Activated naive CD8-positive, alpha-beta T cell treated with anti-CD3 and anti-CD28 coated beads, Interleukin-2, amount 10 ng/mL, durations not matched to agents 7 days and 5 days (primary cell): ENCODE measurements at places on chromosomes 1 and 21.

GRCh38 chr1:159929155-159930051, 4.1 kb upstream of the TAGLN2 start:
- DNase-seq = no peak

DNA sequence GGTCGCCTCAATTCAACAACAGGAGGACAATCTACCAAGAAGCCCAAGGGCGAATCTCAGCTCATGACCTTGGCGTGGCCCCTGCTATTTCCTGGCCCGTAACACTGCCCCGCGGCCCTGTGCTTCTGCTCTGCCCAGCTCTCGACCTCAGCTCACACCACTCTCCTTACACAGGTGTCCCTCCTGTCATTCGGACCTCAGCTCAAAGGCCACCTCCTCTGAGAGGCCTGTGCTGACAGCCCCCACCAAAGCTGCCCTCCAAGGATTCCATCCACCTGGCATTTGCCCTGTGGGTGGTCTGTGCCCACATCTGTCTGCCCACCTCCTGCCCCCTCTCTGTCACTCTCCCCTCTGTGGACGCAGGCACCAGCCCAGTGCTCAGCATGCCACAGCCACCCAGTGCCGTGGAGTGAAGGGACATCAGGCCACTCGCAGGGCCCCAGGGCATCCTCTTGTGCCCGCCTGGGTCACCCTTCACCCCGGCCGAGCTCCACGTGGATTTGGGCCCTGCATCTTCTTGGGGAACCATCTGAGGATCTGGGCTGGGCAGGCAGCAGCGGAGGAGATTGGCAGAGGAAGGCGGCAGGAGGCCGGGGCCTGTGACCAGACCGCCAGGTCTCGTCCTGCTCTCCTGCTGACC, 70.3 kb downstream of the DHRS3 start:
- peak; percentile 22 for DNase-seq

DNA sequence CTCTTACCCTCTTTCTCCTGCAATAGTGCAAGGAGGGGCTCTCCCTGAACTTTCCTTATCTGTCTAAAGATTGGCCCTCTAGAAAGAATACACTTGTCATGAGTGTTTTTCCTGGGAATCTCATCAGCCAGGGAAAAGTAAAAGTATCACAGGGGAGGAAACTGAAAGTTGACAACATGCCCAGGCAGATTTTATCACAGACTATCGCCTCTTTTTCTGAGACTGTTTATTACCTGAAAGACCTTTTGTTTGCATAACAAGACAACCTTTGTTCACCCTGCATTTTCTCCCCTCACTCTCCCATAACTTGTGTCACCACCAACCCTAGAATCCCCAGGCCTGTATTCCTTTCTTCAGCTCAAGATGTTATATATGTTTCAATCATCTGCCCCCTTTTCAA, 794.7 kb upstream of the ADAMTS5 start:
- no peak for DNase-seq

DNA sequence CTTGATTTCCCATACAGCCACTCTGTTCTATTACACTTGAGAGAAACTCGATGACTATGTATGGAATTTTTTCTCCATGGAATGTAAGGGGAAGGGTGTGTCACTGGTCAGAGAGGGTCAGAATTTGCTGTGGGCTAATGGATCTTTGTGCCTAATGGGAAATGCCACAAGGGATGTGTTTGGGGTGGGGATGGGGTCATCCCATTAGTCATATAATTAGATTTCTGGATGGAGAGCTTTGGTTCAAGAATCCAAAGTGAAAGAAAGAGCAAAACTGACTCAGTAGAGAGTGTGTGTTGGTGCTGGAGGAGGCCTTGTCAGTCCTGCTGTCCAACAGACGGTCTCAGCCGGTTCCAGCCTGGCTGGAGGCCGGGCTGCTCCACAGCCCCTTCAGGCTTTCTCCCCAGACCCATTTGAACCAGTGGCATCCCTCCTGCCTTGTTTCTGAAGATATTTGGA, 86.4 kb downstream of the LAMC2 start:
- no peak for DNase-seq

DNA sequence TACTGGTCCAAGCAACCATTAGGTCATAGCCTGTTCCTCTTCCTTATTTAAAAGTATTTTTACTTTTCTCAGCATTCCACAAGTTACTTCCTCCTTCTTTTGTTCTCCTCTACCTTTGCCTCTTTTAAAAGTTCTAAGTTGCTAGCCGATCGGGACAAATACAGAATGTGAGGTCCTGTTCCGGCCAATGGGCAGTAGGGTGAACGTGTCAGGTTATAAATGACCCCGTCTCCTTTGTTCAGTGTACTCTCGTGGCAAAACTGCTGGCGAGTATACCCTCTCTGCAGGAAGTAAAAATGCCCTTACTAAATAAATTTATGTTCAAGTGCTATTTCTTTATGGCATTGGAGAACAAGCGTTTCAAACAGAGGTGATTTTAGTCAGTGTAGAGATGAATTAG, 2.5 kb downstream of the ADCY10 start:
- DNase-seq = no peak

DNA sequence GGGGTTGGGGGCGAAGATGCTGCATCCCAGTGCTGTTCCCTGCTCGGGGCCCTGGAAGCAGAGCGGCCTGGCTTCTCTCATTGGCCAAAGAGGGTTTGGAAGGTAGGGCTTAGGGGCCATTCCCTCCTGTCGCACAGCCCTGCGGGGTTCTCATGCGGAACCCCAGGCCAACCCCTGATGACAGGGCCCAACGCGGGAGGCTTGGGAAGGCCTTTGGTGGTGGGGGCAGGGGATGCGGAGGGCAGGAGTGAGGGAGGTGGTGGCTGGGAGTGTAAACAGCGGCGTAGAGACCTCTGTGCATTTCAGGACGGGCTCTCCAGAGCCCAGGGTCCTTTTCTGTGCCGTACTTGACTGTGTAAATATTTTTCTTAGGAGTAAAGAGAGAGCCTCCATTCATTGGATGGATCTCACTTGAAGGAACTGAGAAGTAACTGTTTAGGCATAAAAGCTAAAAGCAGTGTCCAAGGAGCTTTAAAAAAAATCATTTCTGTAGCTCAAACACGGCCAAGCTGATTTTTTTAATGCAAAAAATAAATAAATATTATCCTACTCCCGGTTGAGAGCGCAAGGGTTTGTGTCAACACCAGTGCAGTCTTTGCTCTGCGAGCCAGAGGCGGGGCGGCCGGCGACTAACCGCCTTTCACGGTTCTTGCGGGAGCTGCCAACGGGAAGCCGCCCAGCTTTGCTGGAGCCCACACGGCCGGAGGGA, 169.1 kb downstream of the PRDM16 start:
- no peak for DNase-seq

DNA sequence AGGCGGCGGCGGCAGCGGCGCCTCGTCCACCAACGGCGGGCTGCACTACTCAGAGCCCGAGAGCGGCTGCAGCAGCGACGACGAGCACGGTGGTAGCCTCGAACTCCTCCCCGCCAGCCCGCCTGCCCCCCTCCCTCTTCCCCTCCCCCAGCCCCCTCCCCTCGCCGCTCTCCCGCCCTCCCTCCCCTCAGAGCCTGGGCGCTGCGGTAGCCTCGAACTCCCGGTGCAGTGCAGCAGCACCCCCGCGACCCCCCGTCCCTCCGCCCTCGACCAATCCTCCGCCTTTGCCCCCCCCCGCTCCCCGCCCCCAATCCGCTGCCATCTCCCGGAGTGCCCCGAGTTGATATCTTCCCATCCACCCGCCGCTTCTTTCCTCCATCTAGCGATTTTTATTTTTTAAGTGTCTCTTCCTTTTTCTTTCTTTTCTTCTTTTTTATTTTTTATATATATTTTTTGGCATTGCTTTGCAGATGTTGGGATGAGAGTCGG, 516 bp downstream of the RCOR3 start:
- no peak for DNase-seq

- no peak for DNase-seq
Observed at GRCh38 chr1:97160818-97161217, 439.2 kb downstream of the PTBP2 start.

- DNase-seq = no peak
Observed at GRCh38 chr1:30778154-30778978, 20.8 kb upstream of the LAPTM5 start.

DNA sequence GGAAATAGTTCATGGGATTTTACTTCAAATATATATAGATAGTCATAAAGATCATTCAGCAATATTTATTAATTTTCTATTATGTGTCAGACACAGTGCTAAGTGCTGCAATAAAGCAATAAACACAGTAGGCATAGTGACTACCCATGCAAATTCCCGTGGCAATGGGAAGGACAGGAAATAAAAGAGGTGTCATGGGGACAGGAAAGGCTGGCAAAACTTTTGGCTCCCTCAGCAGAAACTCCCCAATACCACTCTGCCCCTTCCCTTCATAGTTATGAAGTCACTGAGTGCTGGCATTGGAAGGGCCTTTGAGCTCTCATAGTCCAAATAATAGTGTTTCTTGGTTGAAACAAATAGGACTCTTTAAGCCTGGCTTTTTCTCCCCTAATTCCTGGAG, 104.4 kb upstream of the DPT start:
- DNase-seq = no peak

DNA sequence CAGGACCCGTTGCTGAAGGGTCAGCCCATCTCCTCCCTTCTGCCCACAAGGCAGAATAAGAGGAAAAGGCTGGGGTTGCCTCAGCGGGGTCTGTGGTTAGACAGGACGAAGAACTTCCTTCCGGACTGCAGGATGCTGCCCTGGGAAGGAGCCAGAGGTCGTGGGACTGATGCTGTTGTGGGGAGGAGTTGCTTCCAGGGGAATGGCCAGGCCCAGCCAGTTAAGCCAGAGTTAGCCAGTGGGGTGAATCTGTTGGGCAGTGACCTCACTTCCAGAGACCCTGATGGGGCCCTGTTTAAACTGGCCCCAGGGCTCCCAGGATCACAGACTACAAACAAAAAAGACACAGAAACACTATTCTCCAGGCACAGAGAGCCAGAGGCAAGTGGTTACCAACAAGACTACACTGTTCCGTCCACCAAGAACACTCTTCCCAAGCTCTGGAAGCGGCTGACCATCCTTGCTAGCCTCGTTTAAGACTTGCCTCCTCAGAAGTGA, 13.0 kb downstream of the FAM229A start:
- DNase-seq = no peak

DNA sequence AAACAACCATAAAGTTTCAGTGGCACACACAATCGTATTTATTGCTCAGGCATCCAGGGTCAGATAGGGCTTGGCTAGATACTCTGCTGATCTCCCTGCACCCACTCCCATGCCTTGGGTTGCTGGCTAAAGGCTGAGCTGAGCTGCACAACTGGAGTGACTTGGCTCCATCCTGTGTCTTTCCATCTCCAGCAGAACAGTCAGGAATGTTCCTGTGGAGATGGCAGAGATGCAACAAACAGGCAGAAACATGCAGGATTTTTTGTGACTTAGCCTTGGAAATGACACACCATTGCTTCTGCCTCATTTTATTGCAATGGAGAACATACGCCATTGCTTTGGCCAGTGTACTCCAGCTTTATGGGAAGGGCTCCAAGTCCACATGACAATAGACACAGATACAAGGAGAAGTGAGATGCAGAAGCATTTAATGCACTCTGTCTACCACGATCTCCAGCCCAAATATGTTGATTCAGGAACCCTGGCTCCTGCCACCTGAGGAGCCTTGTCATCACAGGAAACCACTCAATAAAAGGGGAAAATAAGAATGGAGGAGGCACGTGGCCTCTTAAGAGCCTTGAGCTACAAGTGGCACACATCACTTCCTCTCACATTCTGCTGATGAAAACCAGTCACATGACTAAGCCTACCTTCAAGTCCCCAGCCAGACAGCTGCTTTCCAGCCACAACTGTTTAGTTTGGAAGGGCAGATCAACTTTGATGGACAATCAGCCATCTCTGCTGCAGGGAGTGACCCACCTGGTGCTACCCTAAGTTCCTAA, 10.1 kb upstream of the GUCA2B start:
- DNase-seq = no peak

DNA sequence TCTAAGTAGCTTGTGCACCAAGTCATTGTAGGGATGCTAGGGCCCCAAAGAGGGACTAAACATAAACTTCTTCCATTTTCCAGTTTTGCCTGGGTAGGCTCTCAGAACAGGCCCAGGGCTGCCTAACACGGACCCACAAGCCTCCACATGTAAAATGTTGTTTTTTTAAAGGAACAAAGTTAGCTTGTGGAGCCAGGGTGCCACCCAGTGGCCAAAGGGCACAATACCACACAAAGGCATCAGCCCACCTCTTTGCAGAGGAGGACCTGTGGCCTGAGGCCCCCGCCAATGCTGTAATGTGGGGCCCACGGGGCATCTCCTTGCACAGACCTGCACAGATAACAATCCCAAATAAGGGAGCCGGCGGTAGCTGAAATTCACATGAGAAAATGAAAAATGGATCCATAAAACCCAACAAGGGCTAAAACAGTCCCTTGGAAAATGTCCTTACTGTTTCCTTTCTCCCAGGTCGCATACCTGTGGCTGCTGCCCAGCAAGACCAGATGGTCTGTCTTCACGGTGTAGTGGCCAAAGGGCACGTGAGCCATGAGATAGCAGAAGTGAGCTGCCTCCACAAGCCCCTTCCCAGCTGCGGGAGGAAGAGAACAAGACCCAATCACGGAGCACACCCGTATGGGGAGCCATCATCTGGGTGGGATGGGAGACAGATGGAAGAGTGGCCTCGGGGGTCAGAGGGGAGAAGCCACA, 23.8 kb downstream of the SEC16B start:
- peak; percentile 45 for DNase-seq

GRCh38 chr1:29789221-29789909, 553.0 kb downstream of the PTPRU start:
- DNase-seq = no peak

- no peak for DNase-seq
Observed at GRCh38 chr1:92136341-92136740, 56.2 kb downstream of the BTBD8 start.

- DNase-seq = no peak
Observed at GRCh38 chr1:160353223-160353622, 10.0 kb downstream of the NCSTN start.
